ENCODE measurements at places on chromosomes 5 and 9.
A peak's percentile ranks its signal among the peaks of the same experiment; 100 is the strongest.

DNA sequence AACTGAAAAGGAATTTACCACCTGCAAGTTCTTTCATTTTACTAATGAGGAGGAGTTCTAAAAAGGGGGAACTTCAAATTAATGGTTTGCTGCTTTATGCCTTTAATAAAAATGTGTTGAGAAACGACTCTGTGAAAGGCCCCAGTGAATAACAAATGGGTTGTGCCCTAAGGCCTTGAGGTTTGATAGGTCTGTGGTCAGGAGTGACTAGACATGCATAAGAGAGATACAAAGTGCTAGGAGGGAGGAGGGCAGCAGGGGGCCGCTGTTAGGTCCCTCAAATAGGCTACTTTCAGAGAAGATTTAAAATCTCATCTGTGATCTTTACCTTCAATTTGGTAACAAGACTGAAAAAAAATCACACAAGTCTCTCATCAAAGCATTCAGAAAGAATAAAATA, 58.3 kb downstream of the FAM81B start:
- DNase-seq: no peak

DNA sequence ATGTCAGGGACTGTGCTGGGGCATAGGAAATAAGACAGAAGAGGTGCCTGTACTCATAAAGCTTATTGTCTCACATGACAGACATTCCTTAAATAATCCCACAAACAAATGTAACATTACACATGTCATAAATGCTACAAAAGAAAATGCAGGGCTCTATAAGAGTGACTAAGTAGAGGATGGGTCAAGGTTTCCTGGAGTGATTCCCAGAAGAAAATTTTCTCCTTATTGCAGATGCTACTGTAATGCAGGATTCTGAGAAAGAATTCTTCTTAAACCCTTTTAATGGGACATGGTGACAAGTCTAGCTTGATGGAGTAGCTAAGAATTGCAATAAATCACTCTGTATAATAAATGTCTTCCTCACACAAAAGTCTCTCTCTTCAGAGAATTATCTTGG, 55.7 kb downstream of the SH3TC2 start:
- no peak for DNase-seq

DNA sequence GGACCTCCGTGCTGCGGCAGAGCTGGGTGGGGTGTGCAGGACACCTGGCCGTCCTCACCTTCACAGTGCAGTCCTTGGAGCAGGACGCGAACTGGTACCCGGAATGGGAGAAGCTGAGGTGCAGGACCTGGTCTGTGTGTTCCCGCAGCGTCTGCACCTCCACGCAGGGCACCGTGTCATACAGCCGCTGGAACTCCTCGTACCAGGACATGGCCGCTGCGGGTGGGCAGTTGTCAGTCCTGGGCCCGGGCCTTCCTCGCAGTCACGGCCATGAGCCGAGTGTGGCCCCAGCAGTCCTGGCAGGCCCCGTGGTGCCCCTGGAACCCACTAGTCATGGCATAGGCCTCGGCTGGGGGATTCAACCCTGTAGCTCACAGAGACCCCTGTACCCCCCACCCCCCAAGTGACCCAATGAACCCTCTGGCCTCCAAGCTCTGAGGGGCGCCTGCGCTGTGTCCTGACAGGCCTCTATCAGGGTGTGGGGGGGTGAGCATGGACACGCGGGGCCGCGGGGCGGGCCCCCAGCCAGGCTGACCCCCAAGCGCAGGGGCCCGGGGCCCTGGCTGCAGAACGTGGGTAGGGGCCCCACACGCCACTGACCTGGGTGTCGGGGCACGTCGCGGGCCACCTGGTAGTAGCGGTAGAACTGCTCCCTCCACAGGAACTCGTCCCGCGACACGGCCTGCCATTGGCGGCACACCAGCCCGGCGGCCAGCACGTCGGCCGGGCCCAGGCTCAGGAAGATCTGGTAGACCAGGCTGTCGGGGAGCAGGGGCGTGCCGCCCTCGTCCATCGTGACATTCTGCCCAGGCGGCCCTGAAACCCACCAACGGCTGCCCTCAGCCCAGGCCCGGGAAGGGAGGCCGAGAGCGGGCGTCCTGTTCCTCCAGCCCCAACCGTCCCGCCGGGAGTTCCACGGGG, 987 bp downstream of the FBXW5 start:
- DNase-seq: peak; percentile 27

DNA sequence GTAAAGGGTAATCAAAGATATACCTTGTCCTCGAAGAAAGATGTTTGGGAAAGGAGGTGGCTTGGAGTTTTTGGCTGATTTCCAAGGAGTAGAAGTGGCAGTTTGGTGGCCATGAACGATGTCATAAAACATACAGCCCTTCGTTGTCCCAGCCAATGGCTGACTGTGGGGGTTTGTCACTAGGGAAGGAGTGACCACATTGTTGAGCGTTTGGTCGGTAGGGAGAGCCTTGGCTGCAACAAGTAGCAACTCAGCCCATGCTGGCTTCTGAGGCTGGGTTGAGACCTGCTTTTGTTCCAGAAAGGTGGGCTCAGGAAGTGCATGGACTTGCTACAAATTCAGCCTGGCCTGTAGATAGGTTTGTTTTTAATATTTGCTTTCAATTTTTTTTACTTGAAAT, 128.3 kb downstream of the BOD1 start:
- DNase-seq: no peak

DNA sequence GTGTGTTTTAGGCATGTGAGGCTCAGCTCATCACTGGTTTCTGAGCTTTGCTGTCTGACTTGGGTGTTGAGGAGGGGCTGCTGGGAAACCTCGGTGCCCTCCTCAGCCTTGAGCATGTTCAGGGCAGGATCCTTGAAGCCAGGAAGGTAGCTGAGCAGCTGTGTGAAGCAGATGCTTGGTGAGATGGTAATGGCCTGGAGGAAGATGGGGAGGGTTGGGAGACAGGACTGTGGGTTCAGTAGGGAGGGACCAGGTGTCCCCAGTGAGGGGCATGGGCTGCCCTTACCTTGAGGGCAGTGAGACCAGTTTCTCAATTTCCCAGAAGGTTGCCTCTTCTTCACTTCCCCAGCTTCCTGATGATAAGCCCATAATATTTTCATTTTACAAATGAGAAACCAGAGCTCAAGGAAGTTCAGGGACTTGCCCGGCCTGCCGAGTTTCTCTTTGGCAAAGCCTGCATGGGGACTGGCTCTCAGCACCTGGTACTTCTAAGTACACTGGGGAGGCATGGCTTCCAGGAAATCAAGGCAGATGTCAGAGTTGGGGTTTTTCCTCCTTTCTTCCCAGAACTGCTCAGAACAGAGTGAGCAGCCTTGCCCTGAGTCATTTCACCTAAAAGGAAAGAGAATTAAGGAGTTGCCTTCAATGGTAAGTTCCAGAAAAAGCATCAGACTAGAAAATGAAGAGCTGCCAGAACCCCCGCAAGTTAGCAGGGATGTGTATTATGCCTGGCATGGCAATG, 225.7 kb downstream of the MAST4 start:
- no peak for DNase-seq

GRCh38 chr5:10387690-10388089, 34.2 kb downstream of the MARCHF6 start:
- DNase-seq: no peak

DNA sequence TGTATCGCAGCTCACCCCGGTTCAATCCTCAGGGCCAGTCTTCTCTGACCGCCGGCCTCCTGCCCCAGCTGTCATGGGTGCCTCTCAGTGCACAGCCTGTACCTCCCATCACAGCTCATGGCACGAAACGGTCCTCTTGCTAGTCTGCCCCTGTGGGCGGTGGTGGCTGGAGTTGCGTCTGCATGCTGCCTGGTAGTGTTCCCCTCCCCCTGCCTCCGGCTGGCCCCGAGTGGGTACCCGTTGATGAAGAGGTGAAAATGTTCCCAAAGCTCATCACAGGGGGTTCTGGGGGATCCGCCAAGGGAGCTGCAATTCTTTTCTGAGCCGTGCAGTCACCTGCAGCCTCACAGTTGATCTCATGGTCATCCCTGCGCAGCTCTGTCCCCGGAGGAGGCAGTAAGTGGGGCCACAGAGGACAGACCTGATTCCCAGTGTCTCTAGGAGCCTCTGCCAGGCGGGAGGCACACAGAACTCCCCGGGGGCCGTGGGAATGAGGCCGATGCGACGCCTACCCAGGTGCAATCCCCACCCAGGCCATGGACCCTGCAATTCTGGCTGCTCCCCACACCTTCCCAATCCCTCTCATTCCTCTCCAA, 34.7 kb upstream of the FIBCD1 start:
- DNase-seq: no peak

- DNase-seq: no peak
Observed at GRCh38 chr5:2335733-2336515, 415.6 kb downstream of the IRX2 start.

DNA sequence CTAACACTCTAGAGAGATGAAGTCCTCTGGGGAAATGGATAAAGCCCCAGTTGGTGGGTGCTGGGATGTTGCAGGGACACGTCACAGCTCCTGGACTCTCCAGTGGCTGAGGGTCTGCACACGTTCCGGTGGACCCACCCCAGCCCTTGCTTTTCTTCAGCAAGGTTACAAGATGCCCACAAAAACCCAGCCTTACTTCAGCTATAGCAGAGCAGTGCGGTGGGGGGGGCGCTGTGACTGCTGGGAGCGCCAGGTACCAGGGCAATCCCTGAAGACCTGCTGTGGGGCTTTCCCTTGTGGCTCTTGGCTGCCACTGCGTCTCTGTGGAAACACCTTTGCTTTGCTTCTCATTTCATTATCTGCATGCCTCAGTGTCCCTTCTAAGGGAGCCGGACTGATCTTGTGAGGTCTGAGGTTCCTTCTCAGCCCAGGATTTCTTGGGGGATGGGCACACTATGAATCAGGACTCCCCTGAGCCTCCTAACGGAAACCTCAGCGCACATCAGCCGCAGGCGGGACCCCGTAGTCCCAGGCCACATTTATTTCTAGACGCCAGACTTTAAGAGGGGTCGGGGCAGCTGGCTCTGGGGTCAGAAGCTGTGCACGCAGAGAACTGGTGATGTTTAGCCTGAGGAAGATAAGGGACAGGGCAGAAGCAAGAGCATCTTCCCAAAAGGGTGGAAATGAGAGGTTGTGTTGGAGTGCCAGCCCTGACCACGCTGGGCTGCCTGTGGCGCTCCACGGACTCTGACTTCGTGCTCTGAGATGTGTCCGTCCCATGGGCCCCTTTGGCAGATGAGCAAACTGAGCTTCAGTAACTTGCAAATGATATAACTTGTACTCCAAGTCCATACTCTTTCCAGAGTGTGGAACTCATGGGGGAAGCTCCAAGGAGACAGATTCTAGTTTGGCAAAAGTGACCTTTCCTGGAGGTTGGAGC, 106.8 kb downstream of the WNK2 start:
- no peak for DNase-seq

DNA sequence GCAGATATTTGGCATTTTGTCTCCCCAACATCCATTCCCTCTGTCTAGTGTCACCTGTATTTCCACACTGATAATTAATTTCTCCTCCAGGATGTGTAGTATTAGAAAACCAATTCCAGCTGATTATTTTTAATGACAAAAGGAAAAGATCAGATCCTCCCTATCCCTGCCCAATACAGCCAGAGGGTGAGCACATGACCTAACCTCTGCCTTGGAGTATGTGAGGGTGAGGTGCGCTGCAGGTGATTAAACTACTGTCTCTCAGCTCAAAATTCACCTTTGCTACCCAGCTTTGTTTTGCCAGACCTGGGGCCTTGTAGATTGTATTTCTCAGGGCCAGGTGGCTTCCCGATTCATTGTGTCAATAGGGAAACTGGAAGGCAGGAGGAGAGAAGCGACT, 402.1 kb downstream of the PRELID2 start:
- DNase-seq: no peak

- DNase-seq: no peak
Observed at GRCh38 chr5:42654645-42655044, 102.0 kb upstream of the CCDC152 start.

DNA sequence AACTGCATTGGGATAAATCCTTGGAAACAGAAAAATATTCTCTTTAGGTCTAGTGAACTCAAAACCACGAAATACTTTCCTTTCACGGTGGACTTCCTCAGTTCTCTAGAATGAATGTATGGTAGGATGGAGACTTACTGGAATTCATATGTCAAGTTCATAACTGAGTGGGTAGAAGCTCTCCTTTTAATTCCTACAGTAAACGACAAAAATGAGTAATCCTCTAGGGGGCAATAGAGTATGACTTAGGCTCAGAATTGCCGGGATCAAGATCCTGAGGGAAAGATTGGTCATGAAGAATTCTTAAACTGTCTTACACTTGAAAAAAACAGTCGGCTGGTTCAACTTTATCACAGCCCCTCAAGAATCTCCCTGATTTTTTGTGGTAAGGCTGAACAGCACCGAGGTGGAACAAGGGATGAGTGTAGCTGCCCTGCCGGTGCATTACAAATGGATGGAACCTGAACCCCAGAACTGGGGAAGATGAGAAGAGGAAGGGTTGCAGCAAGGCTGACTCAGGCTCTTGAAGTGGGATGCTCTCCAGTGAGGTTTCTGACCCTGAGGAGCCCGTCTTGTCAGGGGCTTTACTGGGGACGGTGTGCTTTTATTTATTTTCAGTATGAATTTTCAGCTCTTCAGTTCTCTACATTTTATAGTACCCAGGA, 14.0 kb upstream of the LOX start:
- no peak for DNase-seq

- DNase-seq: no peak
Observed at GRCh38 chr5:173192561-173192960, 42.4 kb downstream of the NKX2-5 start.

GRCh38 chr9:134247918-134248631, 78.2 kb upstream of the RXRA start:
- DNase-seq: no peak

DNA sequence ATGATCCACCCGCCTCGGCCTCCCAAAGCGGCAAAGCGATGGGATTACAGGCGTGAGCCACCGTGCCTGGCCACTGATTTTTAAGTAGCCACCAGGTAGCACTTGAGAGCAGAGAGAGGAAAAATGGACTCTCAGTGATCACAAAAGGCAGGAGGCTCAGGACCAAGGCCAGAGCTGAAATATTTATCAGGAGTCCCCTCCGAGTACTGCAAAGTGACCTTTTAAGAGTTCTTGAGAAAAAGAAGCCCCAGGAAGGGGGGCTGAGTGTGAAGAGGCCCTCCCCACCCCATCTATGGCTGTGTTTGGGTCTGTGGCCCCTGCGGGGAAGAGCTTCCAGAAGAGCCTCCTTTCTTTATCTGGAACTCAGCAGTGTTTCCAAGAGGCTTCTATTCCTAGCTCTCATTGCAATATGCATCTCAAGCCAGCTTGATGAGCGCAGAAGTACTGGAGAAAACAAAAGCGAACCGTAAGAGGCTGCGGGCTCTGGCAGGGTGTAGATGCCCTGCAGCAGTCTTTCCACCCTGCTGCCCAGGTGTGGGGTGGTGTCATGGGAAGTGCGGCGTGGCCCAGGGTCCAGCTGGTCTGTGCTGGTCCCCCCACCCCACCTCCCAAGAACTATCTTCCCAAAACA, 75.5 kb upstream of the CDK20 start:
- DNase-seq: no peak

- no peak for DNase-seq
Observed at GRCh38 chr5:73150876-73151275, 22.1 kb upstream of the TMEM174 start.

GRCh38 chr9:111805830-111806241, 11.1 kb upstream of the SHOC1 start:
- DNase-seq: no peak

- peak; percentile 46 for DNase-seq
Observed at GRCh38 chr9:126499005-126499910, 114.5 kb upstream of the LMX1B start.

- no peak for DNase-seq
Observed at GRCh38 chr5:67680099-67680498, 483.5 kb upstream of the CD180 start.

GRCh38 chr5:114208120-114208519, 153.8 kb upstream of the KCNN2 start:
- no peak for DNase-seq

Data from T-cell (primary cell).